ENCODE measurements at places on chromosomes 2 and 18.
A peak's percentile ranks its signal among the peaks of the same experiment; 100 is the strongest.

DNA sequence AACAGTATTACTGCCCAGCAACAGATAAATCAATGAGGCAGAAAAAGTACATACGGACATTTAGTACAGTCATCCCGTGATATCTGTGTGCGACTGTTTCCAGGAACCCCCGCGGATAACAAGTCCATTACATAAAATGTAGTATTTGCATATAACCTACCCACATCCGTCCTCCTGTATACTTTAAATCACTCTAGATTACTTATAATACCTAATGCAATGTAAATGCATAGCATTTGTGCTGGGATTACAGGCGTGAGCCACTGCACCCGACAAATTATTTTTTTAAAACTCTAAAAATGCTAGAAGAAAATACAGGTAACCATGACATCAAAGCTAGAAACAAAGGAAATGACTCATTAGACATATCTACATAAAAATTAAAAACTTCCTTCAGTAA lies 91.6 kb downstream of the FAM161A start:
- no peak for DNase-seq

GRCh38 chr2:237312021-237312755 lies 101.8 kb downstream of the COL6A3 start:
- DNase-seq: no peak

DNA sequence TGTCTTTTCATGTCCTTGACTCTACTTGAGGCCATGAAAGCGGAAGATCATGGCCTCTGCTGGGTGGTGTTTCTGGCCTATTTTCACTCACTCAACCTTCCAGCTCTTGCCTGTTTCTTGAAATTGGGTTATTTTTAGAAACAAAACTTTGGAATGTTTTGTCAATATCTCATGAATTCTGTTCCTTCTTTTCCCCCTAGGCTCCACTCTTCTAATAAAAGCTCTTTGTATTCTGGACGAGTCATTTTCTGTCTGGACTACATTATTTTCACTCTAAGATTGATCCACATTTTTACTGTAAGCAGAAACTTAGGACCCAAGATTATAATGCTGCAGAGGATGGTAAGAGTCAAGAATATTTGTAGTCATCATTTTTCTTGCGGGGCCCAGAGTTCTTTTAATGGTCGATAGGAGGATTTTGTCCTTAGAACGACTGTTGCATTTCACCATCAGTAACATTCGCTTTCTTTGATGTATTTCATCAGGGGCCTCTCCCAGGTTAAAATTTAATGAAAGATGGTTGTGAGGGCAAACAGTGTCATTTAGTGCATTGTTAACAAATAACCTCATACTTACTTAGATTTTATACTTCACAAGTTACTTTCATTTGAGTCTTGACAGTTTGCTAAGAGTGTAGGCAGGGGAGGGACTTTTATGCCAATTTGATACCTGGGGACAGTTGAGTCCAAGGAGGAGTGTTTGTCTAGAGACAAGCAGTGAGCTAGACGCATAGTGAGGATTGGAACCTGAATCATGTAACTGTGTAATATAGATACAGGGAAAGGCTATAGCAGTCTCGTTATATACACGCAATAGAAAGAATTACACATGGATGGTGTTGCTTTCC lies 64.6 kb downstream of the TRPM8 start:
- no peak for DNase-seq

DNA sequence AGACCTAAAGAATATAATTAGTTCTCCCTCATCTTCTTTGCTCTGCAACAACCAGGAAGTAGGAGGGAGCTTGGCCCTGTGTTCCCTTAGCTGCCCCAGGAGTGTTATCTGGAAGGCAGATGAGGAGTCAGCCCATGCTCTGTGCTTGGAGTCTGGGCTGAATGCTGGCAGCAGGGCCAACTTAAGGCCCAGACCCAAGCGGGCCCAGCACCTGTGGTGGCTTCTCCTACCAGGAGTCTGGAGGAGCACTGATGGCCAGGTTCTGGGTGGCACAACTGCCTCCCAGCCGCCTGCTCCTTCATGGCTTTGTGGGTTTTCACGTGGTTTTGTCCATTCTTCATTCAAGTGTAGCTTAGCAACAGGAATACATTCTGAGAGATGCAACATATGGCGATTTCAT lies 1910.7 kb upstream of the LRRTM1 start:
- no peak for DNase-seq

GRCh38 chr2:112708968-112709367 lies 11.9 kb upstream of the NT5DC4 start:
- DNase-seq: no peak

DNA sequence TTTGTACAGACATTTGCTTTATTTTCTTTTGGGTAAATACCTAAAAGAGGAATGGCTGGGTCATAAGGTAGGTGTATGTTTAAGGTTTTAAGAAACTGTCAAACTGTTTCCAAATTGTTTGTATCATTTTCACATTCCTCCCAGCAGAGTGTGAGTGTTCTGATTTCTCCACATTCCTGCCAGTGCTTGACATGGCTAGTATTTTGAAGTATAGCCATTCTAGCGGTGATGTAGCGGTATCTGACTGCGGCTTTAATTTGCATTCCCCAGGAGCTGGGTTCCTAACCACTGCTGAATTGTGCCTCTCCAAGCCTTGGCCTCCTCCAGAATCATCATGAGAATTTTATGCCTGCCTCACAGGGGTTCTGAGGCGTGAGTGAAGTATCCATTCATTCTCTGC lies 61.8 kb upstream of the ARL4C start:
- DNase-seq: no peak

DNA sequence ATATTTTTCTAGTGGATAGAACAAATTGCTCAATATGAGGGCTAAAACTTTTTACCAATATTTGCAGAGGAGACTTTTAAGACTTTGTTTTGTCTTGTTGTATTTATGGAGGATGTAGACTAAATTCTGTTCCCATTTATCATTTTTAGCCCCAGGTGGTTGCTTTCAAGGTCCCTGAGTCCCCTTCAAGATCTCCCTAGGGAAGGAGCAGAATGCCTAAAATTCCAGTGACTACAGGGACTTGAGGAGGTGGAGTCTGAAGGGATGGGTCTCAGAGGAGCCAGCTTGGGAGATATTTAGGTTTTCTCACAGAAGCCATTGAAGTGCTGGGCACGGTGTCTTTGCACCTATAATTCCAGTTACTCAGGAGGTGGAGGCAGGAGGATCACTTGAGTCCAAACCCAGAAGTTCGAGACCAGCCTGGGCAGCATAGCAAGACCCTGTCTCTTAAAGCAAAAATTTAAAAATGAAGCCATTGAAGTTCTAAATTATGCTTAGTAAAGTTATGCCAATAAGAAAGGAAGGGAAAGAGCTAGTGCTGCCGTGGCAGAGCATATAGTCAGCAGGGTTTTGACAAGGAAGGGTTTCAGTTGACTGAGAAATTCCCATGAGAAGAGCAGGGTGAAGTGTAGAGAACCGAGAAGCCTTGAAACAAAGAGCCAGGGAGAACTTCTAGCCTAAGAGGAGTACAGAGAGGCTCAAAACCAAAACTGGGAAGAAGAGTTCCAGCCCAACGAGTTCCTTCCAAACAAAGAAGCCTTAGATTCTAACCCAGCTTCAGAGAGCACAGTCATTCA lies 43.4 kb downstream of the COMMD1 start:
- DNase-seq: no peak

DNA sequence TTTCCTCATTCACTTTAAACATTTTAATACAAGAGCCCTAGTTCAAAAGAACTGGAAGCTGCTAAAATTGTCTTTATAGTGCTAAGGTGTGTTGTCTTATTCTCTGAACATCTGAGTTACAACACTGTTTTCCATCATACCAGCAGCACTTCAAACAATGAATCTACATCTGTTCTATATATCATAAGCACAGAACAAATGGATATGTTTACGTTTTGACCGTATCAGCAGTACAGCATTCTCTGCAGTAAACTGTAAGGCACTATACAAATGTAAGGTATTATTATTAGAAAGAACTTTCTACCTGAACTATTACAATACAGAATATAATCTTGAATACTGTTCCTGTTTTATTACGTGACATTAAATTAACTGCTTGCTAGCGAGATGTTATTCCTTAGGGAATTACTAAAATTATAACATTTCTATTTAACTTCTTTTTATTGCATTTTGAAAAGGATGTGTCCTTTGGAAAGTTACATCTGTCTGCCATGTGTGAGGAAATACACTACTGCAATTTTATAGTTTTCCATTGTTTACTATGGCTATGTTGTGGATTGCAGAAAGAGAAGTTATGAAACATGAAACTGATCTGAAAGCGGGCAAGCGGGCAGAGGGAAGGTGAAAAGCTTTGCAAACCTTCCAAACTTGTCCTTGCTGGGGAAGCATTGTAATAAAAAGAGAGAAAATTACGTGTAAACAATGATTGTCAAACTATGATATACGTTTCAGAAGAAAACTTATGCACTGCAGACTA lies 13.7 kb downstream of the NCKAP1 start:
- DNase-seq: no peak

DNA sequence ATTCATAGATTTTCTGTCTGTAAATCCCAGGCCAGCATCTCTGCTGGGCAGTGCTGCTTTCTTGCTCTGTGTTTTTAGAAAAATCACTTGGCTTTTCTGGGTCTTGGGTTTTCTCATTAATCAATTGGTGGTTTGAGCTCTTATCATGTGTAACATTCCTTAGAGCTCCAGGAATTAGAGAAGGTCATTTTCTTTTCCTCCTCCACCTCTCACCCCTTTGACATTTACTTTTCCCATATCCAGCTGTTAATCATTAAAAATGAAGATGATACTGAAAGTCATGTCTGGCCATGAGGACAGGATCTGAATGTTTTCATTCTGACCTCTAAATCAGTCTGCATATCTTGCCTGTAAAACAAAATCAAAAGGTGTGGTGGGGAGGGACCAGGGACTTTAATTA lies 111.0 kb downstream of the LRRTM1 start:
- DNase-seq: no peak

GRCh38 chr2:10204326-10205161 lies 82.0 kb downstream of the RRM2 start:
- no peak for DNase-seq

DNA sequence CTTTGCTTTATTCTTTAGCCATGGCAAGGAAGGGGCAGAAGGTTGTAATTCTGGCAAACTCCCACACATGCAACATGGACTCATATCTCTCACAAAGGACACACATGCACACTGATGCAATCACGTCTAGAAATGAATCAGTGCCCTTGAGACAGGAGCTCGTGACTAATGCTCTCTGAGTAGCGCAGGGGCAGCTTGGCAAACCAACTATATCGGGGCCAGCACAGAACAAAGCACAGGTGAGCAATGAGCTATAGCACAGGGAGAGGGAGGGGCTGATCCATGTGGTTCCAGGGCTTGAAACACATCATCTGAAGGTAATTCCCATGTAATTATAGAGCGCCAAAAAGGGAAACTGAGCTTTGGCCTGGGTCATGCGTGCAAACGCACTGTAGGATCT lies 165.2 kb upstream of the KLF7 start:
- peak; percentile 72 for DNase-seq

- DNase-seq: no peak
Observed at GRCh38 chr2:55013936-55014335, 36.3 kb downstream of the RTN4 start.

DNA sequence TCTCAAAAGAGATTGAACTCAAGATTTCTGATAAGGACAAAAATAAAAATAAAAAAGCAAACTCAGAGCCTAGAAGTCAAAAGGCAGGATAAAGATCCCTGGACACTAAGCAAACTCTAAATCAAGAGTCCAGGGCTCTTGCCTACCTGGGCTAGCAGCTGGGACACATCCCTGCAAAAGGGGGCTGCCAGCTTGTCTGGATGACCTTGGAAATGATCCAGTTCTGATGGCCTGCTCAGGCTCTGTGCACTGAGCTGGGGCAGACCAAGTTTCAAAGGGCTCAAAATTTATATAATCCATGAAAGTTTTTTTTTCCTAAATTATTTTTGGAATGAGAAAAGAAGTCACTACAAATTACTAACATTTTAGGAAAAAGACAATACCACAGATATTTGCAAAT lies 557.3 kb downstream of the CNTNAP5 start:
- DNase-seq: no peak

DNA sequence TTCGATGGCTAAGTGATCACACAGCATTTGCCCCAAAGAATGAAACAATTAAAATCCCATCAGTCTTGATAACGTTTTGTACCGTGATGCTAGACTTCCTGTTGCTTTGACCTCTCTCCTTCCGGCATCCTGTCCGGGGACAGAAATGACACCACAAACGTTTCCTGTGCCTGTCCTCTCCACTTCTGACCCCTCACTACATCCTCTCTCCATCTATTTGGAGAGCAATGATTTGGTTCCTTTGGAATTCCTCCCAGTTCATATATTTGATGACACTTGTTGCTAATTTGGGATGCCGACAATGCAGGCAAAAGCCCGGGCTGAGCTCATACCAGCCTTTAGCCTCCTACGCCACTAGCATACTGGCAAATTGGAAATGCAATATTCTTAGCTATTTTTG lies 151.2 kb upstream of the CCDC68 start:
- DNase-seq: no peak

GRCh38 chr2:231545105-231545902 lies 15.1 kb upstream of the NMUR1 start:
- DNase-seq: peak; percentile 48

GRCh38 chr2:60071490-60071831 lies 482.0 kb downstream of the BCL11A start:
- DNase-seq: no peak

DNA sequence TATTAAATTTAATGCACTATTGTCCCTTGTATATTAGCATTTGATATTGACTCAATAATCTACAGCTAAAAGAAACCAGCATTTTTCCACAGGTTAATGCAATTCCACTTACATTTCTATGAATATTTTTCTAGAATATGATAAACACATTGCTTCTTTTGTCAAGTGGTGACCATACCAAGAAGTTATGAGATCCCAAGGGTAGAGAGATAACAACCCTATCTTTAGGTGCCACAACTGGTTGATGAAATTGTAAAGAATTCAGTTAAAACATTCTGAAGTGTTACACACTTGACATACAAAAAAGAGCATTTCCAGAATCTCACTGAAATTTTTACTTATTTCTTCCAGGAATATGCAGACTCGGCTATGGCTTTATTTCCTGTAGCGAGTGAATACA lies 56.0 kb downstream of the ABCG8 start:
- no peak for DNase-seq

GRCh38 chr2:27485496-27485895 lies 4.0 kb downstream of the IFT172 start:
- DNase-seq: no peak

- no peak for DNase-seq
Observed at GRCh38 chr2:150209746-150210145, 277.7 kb downstream of the RND3 start.

- no peak for DNase-seq
Observed at GRCh38 chr2:164530464-164530863, 90.8 kb downstream of the GRB14 start.

DNA sequence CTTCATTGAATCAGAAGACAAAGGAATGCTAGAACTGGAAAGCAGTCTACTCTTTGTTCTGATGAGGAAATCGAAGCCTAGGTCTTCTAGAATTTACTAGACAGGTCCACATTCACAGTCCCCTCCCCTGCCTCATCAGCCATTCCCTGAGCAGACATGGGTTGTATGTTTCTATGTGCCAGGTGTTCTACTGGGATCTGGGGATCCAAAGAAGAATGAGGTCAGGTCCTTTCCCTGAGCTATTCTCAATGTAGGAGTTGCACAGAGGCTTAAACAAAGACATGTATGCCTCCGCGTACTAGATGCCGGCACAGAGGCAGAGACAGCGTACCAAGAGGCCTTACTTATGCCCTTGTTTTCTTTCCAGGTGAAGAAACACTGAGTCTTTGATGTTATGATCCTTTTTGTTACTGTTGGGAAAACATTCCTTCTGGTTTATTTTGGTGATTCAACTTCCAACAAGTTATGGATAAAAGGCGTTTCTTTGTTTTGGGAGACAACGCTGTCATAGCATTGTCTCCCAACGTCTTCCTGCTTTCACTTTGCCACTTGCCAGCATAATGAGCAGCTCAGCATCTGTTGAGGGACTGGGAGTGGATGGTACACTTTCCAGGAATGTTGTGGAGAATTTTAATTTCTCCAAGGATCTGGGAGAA lies 174.4 kb downstream of the ALPK2 start:
- no peak for DNase-seq

Measured in stimulated activated CD4-positive, alpha-beta T cell treated with anti-CD3 and anti-CD28 coated beads, TNF-alpha, amount 100 ng/mL, for 48 hours (primary cell).